Fibroblast of skin of back (primary cell): ENCODE measurements at places on chromosomes 2 and 18.
A peak's percentile ranks its signal among the peaks of the same experiment; 100 is the strongest.

- DNase-seq = no peak
Observed at GRCh38 chr2:95007822-95008221, 17.7 kb upstream of the MAL start.

DNA sequence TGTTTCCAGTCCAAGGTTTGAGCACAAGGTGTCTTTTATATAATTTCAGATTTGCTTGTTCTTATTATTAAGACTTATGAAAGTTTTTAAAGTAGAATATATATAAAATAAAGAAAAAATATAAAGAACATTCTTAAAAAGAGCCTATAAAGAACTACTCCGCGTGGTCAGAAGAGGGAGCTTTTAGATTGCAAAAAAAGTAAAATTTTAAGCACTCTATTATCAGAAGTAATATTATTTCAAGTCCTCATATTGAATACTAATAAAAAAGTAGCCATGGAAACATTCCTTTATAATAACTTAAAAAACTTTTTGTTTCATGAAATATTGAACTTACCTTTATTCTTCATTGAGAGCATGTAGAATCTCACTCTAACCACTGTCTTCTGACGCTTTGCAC, 51.4 kb downstream of the LINC00305 start:
- DNase-seq = peak; percentile 9

DNA sequence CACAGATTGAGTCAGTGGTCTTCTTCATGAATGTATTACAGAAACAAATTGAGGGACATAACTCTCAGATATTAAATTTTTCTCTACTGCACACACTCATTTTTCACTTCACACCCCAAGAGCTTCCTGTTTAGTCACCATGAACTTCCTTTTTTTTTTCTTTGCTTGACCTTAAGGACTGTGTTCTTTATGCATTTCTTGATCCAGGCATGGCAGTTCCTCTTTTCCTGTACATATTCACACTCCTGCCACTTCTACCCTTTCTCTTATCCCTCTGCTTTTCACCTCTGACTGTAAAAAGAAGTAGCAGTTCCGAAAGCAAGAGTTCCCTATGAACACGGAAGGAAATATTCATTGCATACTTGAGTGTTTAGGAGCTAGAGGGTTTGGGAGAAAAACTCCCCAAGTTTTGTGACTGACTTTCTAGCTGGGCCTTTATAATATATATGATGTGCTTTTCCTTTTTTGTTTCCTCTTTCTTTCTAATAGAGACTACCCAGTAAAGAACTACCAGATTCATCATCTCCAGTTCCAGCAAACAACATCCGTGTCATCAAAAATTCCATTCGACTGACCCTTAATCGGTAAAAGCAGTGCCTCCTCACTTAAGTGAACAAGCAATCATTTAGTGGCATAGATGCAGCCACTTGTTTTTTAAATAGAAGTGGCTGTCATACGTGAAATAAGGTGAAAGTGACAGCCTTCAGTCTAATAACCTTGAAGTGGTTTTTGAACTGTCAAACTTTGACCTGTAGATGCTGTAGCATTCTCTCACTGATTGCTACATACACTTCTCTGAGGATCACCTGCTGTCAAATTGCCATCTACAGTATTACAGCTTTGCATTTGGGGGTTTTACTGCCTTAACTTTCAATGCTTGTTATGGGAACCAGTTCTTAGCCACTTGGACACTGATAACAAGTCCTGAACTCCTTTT, 40.8 kb downstream of the PAPOLG start:
- peak; percentile 6 for DNase-seq

DNA sequence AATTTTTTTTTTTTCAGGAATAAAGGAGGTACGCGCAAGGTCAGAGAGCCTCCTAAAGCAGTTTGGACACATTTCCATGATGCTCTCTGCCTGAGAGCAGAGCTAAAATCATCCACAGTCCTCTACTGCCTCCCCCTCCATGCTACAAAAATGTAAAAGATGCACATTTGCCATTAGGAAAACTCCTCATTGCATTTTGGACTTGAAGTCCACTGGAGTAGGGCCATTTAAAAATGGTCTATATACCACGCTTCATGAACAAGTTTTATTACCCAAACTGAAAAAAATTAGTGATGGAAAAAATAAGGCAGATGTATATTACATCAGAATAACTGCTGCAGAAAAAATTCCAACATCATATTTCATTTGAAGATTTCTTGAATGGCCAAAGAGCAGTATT, 256.0 kb downstream of the AFF3 start:
- DNase-seq = no peak

DNA sequence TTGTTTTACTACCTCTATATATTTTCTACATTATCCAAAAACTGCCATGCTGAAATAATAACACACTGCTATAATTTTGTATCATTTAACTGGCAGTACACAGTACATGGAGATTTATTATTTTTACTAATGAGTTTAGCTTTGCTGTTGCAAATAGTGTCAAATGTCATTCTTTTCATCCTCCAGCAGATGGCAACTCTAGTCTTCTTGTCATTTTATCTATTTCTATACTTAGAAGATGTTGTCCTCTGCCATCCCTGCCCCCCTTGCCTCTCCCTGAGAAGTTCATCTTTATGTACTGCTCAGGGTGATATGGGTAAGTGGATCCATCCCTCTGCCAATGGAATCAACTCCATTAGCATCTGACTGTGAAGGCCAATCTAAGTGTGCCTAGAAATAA, 21.7 kb upstream of the LRRTM1 start:
- peak; percentile 54 for DNase-seq

DNA sequence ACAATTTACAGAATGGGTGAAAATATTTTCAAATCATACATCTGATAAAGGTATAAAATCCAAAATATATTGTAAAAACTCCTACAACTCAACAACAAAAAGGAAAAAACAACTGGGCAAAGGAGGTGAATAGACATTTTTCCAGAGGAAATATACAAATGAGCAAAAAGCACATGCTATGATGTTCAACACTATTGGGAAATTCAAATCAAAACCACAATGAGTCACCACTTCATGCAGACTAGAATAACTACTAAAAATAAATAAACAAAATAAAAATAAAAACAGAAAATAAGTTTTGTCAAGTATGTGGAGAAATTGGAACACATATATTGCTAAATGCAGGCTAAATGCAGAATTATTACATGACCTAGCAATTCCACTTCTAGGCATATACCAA, 120.9 kb downstream of the FSIP2 start:
- no peak for DNase-seq

DNA sequence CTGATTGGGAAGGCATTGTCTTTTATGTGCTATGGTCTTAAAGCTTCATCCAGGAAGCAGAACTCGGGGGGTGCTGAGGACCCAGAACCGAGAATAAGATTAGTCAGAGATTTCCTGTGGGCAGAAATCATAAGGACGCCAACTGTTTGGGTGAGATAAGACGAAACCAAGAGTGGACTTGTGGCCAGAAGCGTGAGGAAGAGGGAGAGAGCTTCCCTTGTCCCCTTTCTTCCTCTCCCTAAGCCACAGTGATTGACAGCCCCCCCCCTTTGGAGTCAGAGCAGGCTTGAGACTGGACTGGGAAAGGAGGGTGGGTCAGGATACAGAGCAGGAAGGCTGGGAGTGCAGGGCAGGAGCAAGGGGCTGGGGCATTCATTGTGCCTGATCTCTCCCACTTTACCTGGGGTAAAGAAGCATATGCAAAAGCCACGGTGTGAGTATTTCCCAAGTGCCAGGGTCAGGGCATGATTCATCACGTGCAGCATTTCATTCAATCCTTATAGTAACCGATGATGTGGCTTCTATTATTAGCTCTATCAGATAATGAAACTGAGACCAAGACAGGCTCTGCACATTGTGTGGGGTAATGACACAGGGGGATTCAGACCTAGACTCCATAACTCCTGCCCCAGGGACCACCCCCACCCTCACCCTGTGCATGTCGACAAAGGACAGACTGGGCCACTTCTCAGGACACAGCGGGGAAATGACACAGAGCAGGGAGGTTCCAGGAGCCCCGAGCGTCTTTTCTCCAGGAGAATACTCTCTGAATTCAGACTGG, 3.0 kb upstream of the IL1RN start:
- DNase-seq = peak; percentile 55

DNA sequence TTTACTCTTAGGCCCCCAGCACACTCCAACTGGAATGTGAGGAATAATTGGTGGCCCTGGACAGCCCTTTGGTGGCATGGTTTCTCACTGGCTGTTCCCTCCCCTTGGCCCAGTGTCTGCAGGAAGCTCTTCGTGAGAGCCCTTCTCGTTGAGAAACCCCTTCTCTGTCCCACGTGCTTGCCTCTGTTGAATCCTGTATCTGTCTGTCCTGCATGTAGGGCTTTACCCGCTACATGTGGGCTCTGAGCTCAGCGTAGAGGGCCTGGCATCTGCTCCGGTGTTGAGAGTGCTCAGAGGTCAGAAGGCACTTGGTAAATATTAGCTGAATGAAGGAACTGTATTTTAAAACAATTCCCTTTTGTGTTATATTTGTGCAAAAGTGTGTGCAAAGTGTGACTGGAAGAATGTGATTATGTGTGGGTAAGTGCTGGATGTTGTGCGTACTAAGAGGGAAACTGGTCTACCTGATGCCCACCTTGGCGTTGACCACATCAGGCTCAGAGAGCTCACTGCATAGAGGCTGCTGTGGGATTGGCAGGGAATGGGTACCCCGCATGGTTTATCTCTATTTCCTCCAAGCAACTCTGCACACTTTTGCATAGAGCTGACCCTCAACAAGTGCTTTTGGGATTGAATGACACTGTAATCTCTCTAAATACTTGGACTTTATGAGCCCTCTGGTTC, 40.0 kb downstream of the RNF144A start:
- DNase-seq = no peak

DNA sequence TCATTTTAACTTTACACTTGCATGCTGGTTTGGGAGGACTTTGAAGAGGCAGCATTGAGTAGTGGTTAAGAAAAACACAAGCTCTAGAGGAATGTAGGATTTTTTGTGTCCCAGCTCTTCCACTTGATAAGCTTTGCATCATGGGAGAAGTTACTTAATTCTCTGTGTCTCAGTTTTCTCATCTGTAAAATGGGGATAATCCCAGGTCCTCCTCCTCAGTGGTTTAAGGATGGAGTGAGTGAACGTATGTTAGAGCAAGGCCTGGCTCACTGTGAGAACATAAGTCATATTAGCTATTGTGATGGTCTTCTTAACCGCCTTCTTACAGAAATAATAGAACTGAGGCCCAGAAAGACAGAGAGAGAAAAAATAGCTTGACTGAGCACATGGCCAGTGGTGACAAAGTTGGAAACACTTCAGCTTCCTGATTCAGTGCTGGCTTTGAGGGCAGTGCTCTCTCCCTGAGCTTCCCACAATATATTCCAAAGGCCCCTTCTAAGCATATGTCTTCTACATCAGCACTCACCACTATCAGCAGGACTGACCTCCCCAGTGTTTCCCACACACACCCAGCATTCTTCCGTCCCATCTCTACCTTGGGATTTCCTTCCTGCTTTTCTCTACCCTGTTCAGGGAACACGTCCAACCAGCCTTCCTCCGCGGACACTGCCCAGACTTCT, 214.9 kb upstream of the TNP1 start:
- DNase-seq = no peak

DNA sequence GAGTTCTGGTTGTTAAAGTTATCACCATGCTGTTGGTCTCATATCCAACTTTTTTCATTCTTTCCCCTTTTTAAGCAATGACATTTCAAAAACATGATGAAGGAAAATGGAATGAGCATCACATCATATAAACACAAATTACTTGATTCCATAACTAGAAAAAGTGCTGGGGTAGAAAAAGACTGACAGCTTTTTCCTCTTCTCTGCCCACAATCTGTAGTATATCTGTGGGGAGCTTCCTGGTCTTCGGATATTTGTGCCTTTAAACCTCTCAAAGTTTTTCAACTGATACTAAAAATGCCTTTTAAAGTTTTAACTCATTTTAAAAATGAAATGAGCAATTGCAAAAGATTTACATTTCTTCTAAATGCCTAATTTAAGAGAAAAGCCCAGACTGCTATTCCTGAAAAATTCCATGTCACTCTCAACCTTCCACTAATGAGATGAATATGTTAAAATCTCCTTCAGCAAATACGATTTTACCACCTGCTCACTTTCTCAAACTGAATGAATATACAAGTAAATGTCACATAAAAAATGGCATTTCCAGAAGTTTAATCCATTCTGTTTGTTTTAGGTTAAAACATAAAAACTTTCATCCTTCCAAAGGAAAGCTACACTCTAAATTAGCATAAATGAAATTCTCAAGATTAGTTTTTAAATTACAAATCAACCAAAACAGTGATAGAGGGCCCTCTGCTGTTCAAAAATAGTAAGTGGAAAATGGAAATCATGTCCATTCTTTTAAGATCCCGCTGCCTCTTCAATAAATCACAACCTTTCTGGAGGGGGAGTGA, 2.1 kb downstream of the DNAH7 start:
- DNase-seq = peak; percentile 37

- no peak for DNase-seq
Observed at GRCh38 chr2:193988784-193989183, 1668.2 kb upstream of the SLC39A10 start.

DNA sequence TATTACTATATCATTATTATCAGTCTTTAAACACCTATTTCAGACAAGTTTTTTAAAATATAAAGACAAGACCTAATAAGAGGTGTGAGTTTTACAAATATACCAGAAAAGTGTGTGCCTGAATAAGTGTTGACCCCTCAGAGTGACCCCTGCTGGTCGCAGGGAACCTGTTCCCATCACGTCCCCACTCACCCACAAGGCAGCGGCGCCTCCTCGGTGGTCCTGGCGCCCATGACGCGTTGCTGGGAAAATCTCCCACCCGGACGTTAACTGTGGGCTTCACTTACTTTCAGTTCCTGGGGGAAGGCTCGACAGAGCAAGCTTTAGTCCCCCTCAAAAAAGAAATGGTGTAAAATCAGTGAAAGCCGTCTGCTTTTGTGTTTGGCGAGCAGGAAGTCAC, 93.5 kb downstream of the TMEM18 start:
- no peak for DNase-seq

DNA sequence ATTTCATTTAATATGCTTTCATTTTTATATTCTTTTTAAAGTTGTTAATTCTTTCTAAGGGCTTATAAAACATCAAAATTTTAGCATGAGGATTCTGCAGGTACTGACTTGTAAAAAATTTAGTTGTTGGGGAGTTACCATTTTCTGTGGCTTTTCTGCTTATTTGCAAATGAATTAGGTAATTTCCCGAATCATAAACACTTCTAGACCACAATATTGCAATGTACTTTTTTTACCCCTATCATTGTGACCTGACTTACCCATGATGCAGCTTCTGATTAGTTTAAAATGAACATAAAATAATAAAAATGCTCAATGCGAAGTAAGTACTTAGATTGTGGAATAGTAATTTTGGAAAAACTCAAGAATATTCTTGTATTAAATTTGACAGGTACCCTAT, 11.4 kb downstream of the ARL6IP6 start:
- no peak for DNase-seq

- no peak for DNase-seq
Observed at GRCh38 chr18:3973191-3973850, 481.8 kb downstream of the DLGAP1 start.
